ENCODE measurements at places on chromosomes 16 and 17.

- peak; percentile 80 for DNase-seq
Observed at GRCh38 chr17:44350733-44351226, 5.7 kb downstream of the GRN start.

GRCh38 chr17:43363181-43363925, 35.4 kb upstream of the ARL4D start:
- DNase-seq, result no peak

GRCh38 chr17:72361892-72362291, 241.1 kb downstream of the SOX9 start:
- DNase-seq, result no peak

GRCh38 chr17:69524854-69525253, 110.4 kb downstream of the MAP2K6 start:
- no peak for DNase-seq

All from NCI-H2081 (cell line).